ENCODE measurements at places on chromosomes 12 and 14.

GRCh38 chr12:15590180-15590826 lies 198.9 kb downstream of the EPS8 start:
- peak; percentile 55 for DNase-seq

GRCh38 chr14:57979376-57980048 lies 113.6 kb upstream of the SLC35F4 start:
- DNase-seq = no peak

- no peak for DNase-seq
Observed at GRCh38 chr12:51071663-51072062, 11.7 kb downstream of the CSRNP2 start.

DNA sequence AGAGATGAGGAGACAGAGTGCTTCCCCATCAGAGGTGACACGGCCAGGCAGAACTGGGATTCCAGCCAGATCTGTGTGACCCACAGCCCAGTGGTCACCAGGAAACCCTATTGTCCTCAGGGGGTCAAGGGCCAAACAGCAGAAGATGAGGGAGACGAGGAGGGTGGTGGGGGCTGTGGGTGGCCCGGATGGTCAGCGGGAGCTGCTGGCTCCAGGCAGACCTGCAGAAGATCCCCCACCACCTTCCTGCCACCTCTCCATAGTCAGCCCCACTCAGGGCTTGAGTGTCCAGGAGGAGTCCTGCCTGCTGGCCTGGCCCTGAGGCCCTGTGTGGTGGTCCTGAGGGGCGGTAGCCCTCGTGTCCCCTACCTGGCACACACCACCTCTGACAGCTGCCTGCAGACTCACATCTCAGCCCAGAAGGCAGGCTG lies 136.8 kb downstream of the CALM1 start:
- DNase-seq = no peak

All from NCI-H1417 (cell line).